ENCODE measurements at places on chromosomes 6 and 20. TPM values are rescaled to one million over a fixed set of nuclear protein-coding genes. Genes with fewer than 3 reads are reported as not detected.

ROS1 gene
- total RNA-seq, result under 0.01 TPM

KCTD20 gene
- total RNA-seq, result 59.7 TPM

RSPO3 gene
- 34.4 TPM for total RNA-seq

IMPG1 gene
- not detected for total RNA-seq

MLIP gene
- 5.9 TPM for total RNA-seq

RNF144B gene
- 2.0 TPM for total RNA-seq

SNAP25 gene
- 113 TPM for total RNA-seq

KCNK17 gene
- total RNA-seq, result not detected

RAET1E gene
- not detected for total RNA-seq

GSTA4 gene
- 93.4 TPM for total RNA-seq

HCK gene
- total RNA-seq, result 2.5 TPM

LY6G6F gene
- not detected for total RNA-seq

IRAK1BP1 gene
- 15.0 TPM for total RNA-seq

C4A gene
- total RNA-seq, result 14.5 TPM

FERMT1 gene
- total RNA-seq, result 1.5 TPM

Data from temporal lobe (tissue), 4 donors.